ENCODE measurements at places on chromosomes 11 and 22.

DNA sequence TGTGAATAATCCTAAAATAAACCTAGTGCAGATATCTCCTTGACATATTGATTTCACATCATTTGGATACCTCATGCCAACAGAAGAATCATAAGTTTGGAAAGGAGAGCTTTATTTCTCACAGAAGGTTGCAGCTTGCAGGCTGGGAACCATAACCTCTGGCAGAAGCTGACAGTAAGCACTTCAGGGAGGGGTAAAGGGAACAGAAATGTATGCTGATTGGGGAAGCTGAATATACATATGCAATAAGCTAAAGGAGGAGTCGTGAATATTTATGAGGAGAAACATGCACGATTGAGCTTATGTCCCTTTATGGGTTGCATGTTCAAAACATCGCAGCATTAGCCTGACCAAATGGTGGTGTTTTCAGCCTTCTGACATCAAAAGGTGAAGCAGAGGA is 814.5 kb downstream of the TBC1D22A start:
- DNase-seq, result no peak

DNA sequence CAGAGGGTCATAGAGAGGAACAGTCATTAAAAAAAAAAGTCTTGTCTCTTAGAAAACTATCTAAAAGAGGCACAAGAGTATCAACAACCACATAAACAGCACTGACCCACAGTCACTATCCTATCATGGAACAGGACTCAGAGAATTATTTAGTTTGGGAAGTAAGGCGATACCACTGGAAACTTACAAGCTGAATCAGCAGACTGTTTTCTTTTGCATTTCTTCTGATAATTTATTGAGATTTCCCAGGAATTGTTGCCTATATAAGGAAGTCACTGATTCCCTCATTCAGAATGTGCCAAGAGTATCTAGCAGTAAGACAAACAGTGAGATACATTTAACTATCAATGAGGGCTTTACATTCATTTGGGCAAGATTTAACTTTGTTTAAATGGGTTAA is 304.1 kb downstream of the GUCY1A2 start:
- no peak for DNase-seq

DNA sequence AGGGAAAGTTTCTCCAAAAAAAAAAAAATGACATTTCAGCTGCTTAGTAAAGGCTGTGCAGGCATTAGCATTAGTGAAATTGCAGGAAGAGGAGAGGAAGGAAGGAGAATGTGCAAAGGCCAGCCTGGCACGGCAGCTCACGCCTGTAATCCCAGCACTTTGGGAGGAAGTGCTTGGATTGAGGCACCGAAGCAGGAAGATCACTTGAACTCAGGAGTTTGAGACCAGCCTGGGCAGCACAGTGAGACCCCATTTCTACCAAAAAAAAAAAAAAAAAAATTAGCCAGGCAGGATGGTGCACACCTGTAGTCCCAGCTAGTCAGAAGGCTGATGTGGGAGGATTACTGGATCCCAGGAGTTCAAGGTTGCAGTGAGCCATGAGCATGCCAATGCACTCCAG is 7.8 kb downstream of the TRIOBP start:
- no peak for DNase-seq

DNA sequence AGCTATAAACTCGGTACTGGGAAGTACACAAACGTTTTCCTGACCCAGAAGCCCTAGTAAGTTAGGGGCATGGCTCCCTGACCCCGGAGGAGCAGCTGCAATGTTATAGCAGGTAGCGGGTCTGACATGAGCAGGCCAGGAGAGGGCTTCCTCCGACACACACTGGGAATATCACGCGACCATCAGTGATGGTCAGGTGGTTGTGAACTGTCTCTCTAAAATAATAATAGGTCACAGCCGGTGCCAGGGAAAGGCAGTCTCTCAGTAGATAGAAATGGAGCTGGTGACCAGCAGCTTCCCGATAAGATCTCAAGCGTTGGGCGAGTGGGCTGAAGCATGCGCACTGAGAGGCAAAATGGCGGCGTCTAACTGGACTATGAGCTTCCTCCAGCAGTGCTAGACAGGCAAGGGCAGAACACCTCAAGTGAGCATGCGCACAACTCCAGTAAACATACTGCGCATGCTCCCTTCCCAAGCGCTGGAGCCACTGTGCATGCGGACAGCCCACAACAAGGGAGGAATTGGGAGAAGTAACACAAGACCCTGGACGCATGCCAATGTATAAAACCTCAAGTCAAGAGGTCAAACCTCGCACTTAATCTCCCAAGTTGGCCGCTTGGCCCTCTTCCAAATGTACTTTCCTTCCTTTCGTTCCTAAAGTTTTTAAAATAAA is 22.3 kb upstream of the TESMIN start:
- DNase-seq, result no peak

DNA sequence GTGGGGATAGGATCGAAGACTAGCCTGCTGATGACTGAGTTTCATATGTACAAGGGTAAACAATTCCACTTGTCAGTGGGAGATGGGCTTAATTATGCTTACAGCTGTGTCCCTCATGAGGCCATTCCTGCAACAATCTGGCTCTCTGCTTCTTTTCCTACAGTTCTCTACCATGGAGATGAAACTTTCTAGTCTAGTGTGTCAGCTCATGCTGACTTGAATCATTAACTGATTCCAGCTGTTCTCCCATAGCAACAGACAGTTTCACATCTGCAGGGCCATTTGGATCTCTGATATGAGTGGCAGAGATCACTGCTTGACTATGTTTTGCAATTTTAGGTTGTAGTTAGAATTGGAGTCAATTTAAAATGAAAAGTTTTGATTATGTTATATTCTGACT is 1251.7 kb upstream of the RAG2 start:
- no peak for DNase-seq

All from left colon (tissue), 2 donors.